Left lobe of liver (tissue), 2 donors: ENCODE measurements at places on chromosomes 6 and 20. TPM values are rescaled to one million over a fixed set of nuclear protein-coding genes. Genes with fewer than 3 reads are reported as not detected.

Gene CDH26
- total RNA-seq = 0.38 TPM

Gene GPR63
- 0.05 TPM for total RNA-seq

Gene ABHD16A
- 35.1 TPM for total RNA-seq

Gene DPPA5
- total RNA-seq = not detected

- no peak for DNase-seq
Measured at GRCh38 chr20:38117635-38118034, 47.4 kb downstream of the TGM2 start.

- no peak for DNase-seq
Measured at GRCh38 chr6:122653094-122653493, 42.9 kb downstream of the PKIB start.
